ENCODE measurements at places on chromosomes 3 and 15.

GRCh38 chr15:83192742-83193141 lies 14.9 kb downstream of the HDGFL3 start:
- DNase-seq, result no peak

GRCh38 chr15:80630981-80631380 lies 64.1 kb upstream of the ABHD17C start:
- no peak for DNase-seq

GRCh38 chr15:70920981-70921696 lies 28.5 kb downstream of the LRRC49 start:
- no peak for DNase-seq

DNA sequence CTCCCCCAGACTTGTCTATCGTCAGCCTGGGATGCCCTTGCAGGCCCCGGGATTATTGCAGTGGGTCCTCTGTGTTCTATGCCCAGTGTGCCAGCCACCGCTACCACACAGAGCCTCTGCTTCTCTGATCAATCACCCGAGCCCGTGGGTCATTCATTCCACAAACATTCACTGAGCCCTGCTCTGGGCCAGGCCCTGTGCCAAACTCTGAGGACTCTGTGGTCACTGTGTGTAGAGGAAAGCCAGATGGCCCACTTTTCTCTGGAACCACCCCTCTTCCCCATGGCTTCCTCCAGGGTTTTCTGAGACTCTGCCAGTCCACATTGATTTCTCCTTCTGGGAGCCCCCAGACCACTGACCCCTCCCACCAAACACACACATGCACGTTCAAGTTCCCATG lies 55.5 kb downstream of the BSN start:
- DNase-seq, result no peak

All from effector CD8-positive, alpha-beta T cell (primary cell).